ENCODE measurements at places on chromosomes 3 and 15.

- no peak for DNase-seq
These were observed 12.7 kb upstream of the TMCO5A start for GRCh38 chr15:37921527-37922385.

DNA sequence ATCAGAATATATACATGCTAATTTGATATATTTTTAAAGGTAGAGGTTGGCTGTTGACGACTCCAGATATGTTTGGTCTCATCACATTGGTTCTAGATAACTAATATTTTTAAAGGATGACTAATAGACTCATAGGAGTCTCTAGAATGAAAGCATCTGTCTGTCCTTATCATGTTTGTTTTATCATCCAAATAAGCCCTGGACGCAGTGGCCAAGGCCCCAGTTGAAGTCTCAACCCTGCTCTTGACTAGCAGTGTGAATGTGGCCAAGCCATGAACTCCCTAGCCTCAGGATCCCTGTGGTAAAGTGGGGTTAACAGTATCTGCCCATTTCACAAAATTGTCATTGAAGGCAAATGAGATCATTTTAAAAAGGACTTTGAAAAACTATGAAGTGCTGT lies 53.6 kb downstream of the ABHD2 start:
- no peak for DNase-seq

DNA sequence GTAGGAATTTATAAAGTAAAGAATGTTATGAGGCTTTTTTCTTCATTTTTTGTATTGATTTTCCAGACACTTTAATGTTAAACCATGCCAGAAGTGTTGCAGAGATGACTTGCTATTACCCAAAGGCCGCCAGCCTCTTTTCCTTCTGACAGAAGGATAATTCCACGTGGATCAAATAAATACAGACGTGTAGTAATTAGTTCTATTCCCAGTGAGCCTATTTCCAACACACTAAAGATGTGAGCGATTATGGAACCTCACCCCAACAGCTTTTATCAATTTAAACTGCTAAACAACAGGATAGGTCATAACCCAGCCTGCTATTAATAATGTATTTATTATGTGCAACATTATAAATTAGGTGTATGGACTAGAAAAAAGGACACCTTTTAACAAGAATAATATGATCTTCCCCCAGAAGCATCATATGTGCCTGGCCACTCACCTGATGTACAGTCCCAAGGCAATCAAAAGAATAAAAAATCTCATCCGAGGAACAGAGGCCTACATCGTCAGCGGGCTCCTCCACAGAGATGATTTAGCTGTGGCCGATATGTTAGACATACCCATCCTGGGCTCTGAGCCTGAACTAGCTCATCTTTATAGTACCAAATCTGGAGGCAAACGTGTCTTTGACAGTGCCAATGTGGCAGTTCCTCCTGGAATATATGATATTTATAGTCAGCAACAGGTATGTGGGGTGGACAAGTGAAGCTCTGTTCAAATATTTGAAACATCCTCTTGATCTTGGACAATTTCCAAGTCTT lies 125.9 kb upstream of the C15orf61 start:
- no peak for DNase-seq

GRCh38 chr3:109553591-109554371 lies 216.4 kb upstream of the DPPA4 start:
- DNase-seq = no peak

DNA sequence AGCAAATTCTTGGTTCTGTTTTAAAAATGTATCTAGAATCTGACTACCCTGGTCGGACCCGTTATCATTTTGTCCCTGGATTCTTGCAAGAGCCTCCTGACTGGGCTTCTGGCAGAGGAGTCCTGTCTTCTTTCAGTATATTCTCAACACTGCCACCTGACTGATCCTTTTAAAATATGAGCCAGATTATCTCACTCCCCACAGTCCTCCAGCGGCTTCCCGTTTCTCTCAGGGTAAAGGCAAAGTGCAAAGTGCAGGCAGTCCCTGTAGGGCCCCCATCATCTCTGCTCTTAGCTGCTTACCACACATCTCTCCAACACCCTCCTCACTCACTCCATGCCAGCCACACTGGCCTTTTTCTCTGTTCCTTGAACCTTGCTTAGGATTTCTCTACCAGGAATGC lies 28.4 kb downstream of the CRTC3 start:
- no peak for DNase-seq

GRCh38 chr15:50968353-50968752 lies 59.9 kb downstream of the AP4E1 start:
- no peak for DNase-seq

GRCh38 chr3:31948280-31948679 lies 32.8 kb downstream of the OSBPL10 start:
- no peak for DNase-seq

DNA sequence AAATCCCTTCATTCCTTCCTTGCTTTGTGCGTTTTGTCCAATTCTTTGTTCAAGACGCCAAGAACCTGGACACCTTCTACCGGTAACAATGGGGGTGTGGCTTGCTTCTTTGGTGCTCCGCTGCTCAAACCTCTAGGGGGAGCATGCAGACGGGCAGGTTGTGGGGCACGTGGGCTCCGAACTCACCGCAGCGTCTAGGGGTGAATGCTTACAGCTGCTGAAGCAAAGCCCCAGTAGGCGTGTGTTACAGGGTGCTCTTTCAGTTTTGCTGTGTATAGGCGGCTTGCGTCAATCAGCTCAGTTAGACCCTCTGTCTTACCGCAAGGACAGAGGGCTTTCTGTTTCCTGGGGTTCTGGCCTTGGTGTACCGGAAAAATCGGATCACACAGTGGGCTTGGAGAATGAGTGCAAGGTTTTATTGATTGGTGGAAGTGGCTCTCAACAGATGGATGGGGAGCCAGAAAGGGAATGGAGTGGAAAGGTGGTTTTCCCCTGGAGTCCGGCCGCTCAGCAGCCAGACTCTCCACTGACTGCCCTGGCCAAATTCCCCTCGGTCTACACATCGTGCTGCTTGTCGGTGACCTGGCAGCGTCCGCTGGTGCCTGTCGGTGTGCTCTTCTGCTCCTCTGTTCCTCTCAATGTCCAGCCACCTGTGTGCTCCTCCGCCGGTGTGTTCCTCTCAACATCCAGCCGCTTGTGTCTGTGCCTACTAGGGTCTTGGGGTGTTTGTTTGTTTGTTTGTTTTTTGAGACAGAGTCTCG lies 1.2 kb upstream of the LRRC34 start:
- DNase-seq = peak; percentile 89

DNA sequence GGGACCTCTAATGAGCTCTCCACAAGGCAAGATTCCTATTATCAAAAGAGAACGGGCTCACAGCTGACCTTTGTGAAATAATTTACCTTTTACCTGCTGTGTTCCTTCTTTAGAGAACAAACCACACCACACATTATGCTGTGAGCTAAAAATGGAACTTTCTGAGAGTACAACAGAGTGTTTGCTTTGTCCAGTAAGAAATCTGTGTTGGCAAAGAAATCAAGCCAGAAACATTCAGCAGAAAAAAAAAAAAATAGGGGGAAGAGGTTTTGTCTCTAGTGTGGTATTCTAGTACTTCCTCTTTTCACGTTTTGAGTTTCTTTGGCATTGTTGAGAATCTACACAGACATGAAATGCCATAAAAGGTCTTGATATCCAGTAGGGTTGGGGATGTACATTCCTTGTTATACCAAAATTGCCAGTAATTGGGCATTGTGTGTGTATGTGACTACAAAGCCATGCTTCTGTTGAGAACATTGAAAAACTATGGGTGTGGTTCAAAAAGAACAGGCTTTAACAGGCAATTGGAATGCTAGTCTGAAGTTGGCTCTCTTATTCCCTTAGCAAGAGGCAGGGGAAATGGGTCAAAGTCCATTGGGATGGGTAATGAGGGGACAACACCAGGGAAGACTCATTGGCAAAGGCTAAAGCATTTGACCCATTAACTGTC lies 273.5 kb downstream of the NEK10 start:
- no peak for DNase-seq

DNA sequence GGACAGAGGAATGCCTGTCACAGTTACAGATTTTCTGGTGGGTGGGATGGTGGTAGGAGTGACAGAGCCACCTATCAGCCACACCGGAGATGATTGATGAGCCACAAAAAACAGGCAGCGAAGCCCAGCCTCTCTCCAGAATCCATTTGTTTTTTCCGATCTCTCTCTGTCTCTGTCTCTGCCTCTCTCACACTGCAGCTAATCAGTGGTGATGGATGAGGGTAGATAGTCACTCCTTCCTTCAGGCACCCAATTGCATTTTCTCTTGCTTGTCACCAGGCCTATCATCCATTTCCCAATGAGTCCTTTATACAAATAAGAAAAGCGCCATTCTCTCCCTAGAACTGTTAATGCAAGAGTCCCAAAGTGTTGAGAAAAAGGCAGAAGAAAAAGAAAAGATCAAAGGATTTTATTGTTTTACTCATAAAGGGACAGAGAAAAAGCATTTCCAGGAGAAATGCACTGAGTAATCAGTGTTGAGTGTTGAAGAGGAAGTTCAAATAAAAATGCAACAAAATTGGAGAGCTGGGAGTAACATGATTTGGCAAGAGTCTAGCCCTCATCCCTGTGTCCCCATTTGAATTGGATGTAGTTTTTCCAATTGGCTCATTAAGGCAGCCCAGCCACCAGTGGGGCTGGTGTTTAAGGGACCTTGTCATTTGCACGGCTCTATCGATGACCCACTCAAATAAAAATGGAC lies 1089.3 kb downstream of the TUSC7 start:
- no peak for DNase-seq

- no peak for DNase-seq
These were observed 41.4 kb upstream of the EIF3J start for GRCh38 chr15:44495562-44495961.

- no peak for DNase-seq
These were observed 178.5 kb upstream of the P2RY1 start for GRCh38 chr3:152656214-152656971.

GRCh38 chr3:98573181-98573728 lies 20.2 kb downstream of the CPOX start:
- no peak for DNase-seq

- DNase-seq = peak; percentile 42
These were observed at the start of gene ABI3BP for GRCh38 chr3:100993309-100993708. ABI3BP (minus strand) TSS chr3:100993421; CDS start chr3:100993384, 37 bp downstream.

- no peak for DNase-seq
These were observed 137.7 kb upstream of the RBMS3 start for GRCh38 chr3:29143151-29143550.

DNA sequence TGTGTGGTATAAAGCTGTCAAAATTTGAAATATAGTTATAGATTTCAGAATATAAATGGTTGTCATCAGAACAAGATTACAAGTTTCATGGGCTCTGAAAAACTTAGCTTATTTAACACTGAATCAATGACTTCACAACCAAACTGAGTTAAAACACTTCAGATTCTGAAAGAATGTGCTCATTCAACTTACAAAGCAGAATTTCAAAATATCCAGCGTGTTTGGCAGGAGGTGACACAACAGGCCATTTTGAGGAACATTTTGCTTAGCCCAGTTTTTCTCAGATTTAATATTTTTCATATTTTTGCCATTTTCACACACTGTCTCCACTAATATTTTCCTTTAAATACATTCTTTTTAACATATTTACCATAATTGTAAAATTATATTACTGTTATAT lies 781.1 kb downstream of the TUSC7 start:
- DNase-seq = no peak

DNA sequence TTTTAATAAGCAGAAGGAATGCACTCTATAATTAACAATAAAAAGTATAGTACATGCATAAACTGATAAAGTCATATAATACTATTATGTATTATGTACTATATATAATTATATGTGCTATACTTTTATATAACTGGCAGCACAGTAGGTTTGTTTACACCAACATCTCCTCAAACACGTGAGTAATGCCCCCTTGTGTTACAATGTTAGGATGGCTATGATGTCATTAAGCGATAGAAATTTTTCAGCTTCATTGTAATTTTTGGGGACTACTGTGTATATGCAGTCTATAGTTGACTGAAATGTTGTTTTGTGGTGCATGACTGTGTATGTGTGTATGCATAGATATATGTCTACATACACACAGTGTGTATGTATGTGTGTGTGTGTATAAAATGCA lies 100.6 kb downstream of the SLMAP start:
- DNase-seq = no peak

GRCh38 chr15:62549345-62549970 lies 384.4 kb upstream of the C2CD4B start:
- DNase-seq = peak; percentile 21

DNA sequence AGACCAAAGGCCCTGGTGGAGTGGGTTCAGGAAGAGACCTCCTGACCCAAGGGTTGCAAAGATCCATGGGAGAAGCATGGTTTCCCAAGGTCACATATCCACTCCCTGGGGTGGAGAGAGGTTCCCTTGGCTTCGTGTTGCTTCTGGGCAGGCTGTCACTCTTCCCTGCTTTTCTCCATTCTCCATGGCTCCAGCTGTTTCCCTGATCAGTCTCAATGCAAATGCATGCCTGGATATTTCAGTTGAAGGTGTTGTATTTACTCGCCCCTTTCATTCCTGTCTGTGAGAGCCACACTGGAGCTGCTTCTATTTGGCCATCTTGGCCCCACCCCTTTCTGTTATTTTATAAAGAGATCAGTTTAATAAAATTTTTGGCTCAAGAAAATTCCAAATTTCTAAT lies 95.0 kb upstream of the PLSCR4 start:
- no peak for DNase-seq
